ENCODE measurements at places on chromosomes 5 and 9.

GRCh38 chr9:122819326-122819725, 9.1 kb downstream of the PDCL start:
- no peak for DNase-seq

GRCh38 chr9:104923740-104924139, 4.2 kb downstream of the ABCA1 start:
- DNase-seq = no peak

DNA sequence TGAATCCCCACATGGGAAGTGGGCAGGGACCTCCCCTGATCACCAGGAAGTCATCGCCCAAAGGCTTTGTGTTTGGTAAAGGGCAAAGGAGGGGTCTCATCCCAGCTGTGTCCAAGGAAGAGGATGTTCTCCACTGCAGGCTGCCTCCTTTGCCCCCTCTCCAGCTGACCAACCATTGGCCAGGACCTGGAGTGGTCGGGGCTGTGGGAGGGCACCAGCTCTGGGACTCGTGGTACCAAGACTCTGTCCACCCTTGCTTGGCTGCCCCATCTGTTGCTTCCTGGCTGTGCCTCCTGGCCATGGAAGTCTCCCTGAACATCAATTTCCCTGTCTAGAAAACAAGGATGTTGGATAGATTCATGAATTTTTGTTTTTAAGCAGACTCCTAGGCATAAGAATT, 34.1 kb downstream of the COL15A1 start:
- no peak for DNase-seq

- no peak for DNase-seq
Observed at GRCh38 chr5:140245926-140246325, 57.0 kb downstream of the PFDN1 start.

DNA sequence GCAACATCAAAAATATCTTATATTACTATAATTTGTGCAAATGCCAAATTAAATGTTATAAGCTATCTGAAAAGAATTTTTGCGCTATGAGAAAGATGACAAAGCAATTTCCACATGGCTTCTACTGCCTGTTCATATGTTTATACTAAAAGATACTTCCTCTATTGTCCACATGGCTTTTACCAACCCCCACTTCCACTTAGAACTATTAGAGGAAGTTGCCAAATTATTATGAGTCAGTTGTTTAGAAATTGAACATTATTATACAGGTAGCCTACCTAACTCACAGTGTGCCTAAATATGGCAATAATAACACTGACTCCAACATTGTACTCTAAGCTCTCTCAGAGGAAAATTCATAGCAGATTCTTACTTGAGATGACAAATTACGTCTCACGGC, 37.6 kb upstream of the SLC27A6 start:
- DNase-seq = no peak

DNA sequence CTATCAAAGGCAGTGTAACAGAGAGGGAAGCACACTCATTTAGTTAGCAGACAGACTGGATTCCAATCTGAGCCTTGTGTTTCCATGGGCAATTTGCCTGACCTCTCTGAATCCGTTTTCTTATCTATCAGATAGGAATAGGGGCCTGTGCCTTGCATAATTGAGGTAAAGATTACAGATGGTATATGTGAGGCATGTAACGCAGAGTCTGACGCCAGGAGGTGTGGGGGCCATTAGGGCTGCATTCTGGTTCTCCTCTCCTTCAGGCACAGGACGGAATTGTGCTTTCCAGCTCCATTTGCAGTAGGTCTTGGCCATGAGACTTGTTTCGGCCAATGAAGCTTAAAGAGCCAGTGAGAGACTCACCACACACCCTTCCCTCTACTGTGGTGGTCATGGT, 97.6 kb downstream of the FRMD3 start:
- no peak for DNase-seq

DNA sequence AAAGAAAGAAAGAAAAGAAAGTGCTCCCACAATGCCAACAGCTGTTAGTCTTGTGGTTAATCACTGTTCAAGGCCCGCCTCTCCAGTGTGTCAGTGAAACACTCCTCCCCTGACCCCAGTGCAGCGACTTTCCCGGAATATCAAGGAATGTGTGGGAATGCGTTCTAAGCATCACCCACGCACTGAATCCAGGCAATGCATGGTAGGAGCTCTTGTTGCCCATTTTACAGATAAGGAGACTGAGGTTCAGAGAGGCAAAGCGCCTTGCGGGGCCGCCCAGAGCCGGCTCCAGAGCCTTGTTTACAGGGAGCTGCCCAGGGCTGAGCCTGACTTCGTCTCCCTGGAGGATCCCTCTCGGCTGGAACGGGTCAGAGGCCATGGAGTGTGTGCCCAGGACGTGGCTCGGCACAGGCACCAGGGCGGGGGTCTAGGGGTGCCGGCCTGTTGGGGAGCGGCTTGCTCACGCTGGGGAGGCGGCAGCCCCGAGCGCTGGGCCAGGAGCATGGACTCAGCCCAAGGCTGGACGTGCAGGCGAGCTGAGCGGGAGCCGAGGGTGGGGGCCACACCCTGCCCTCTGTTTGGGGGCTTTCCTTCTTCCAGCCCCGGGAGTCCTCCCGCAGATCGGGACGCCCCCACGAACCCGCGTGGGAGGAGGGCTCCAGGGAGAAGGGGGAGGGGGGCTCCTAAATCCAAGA, 823 bp downstream of the ST6GALNAC6 start:
- no peak for DNase-seq

GRCh38 chr9:127311239-127311741, 46.7 kb downstream of the GARNL3 start:
- peak; percentile 41 for DNase-seq

DNA sequence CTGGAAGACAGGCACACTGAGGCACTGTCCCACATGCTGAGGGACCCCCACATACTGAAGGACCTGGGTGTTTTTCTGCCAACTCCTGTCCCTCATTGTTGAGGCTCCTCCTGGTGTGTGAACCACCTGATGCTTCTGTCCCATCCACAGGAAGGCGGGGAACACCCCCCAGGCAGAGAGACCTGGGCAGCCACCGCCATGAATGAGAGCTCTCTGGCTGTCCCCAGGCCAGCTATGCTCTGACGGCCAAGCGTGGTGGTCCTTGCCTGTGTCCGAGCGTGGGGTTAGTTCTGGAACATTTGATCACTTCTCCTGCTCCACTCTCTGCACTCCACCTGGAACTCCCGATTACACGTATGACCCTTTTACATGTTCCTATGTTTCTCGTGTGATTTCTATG, 11.9 kb upstream of the LRRC14B start:
- DNase-seq = no peak

DNA sequence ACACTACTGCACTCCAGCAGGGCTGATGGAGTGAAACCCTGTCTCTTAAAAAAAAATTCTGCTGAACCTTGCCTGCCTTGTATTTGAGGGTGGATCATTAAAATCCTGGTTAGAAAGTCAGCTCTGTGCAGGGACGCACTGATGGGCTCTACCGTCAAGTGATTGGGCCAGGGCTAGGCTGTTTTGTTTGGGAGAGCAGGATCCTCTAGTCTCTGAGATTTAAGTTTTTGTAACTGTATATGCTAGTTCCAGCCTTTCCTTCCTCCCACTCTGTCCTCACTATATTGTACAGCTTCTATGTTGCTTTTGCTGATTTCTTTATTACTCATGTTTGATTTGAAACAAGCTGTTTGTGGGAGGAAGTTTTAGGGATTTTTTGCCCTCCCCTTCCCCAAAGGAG, 11.5 kb downstream of the DDX4 start:
- DNase-seq = no peak

DNA sequence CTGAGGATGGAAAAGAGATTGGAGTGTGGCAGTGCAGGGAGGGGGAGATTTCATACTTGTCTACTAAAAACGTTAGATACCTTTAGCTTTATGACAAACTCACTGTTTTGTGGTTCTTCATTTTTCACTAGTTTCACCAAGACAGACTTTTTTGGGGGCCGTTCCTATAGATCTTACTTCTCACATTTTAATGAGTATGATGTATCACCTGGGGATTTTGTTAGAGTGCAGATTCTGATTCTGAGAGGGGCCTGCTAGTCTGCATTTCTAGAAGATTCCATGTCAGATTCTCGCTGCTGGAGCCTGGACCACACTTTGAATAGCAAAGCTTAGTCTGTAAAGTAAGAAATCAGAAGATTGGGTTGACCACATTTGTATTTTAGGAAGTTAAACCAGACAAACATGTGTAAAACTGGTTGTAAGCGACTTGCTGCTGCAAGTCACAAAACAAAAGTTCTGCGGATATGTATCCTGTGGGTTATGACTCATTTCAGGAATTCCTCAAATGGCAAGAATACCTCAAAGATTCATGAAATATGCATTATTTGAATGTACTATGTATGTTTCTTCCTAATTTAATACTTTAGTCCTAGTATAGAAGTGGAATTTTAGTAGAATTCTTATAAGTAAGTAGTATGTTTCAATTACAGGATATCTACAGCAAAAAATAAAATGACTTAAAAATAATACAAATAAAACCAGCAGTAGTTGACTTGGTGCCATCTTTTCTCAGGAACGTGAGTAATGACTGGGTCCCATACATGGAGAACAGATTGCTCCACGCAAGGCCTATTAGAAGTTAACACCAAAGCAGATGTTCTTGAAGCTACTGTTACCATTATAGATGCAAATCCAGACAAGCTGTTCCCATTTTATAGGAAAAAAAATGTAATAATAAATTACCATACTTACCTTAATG, 27.8 kb downstream of the NFIL3 start:
- no peak for DNase-seq

DNA sequence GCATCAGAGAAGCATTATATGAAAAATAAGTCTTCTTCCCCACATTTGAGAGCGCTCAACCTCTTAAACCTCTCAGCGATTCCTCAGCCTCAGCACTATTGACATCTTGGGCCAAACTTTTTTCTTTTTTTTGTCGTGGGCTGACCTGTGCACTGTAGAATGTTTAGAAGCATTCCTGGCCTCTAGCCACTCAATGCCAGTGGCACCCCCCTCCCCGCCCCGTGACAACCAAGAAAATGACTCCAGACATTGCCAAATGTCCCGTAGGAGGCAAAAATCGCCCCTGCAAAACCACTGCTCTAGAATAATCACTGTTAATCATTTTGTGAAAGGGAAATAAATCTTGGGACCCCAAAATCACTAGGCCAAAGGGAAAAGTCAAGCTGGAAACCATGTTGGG, 129.1 kb upstream of the BOD1 start:
- DNase-seq = no peak

DNA sequence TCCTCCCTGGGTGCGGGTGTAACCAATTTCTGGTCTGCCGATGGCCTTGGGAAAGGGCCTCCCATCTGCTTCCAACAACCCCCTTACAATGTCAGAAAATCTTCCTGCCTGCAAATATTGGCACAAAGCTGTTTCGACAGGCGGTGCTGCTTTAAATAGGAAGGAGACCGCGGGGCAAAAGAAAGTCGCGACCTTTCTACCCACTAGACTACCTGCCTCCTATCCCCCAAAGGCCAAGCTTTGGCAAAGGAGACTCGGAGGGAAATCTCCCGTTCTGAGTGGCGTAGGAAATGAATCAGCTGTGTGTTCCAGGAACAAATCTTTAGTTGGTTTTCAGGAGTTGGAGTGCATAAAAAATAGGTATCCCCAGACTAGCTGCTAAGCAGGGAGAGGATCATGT, 36.8 kb upstream of the NFIB start:
- DNase-seq = no peak

DNA sequence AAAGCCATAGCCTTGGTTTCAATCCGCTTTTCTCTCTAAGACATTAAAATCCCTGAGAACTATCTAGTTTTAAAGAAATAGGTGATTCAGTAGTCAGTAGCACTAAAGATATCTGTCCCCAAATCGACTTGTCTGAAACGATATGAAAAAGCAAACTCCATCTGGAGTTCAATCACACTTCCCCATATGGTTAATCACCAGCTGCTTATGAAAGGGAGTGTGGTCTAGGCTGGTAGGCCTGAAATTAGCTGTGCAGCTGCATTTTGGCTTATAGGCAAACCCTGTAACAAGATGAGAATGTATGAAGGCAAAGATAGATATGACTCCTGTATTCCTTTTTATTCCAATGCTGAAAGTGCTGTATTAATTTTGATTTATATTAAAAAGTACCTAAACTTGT, 65.9 kb downstream of the DMRTA1 start:
- DNase-seq = no peak

GRCh38 chr5:93893075-93893474, 151.7 kb upstream of the POU5F2 start:
- no peak for DNase-seq

DNA sequence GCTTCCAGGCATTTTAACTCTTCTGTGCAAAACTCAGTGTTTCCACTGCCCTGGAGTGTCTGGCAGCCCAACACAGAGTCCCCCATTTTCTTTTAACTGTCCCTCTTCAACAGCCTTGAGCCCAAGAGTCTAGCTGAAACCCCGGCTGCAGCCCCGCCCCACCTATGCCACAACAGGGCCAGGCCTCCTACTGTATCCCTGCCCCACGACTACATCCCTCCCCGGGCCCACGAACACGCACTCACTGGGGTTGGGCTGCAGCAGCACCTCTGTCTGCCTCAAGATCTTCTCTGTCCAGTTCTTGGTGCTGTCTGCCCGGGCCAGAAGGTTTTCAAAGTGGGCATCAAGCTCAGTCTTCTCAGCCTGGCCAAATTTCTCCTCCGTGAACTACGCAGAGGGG, 6.1 kb downstream of the SH3GLB2 start:
- DNase-seq = no peak

- DNase-seq = no peak
Observed at GRCh38 chr9:13575558-13575957, 296.1 kb upstream of the MPDZ start.

GRCh38 chr5:24042688-24043087, 535.3 kb downstream of the PRDM9 start:
- no peak for DNase-seq

GRCh38 chr5:103433211-103433610, 129.4 kb downstream of the NUDT12 start:
- DNase-seq = no peak

DNA sequence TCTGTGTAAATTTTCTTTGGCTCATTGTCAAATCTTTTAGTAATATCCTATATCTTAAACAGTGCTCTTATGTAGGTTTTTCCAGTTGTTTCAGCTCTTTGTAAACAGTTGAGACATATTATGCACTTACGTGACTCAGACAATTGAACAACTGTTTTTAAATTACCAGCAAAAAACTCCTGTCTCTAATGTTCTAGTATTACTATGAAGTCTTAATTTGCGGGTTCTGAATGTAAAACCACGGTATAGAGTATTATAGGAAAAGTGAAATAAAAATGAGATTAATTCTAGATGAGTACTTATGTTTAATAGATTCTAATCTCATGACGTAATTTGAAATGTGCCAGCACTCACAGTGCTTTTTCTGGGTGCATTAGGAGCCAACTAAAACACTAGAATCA, 136.0 kb downstream of the GDNF start:
- DNase-seq = no peak

GRCh38 chr5:161442471-161442870, 104.1 kb downstream of the GABRB2 start:
- no peak for DNase-seq

DNA sequence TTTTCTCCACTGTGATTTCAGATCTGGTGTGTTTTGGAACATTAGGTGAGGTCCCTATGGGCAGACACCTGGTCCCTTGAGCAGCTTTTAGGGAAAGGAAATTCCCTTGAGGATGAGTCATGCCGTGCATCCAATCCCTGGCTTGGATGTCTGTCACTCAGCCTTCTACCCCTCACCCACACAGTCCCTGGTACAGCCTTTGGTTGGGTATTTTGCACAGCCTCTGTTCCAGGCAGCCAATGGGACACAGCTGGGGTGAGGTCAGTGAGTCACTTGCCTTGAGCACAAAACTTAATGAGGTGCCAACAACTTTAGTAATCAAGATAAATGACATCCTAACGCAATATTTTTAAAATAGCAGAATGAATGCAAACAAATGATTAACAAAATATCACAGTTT, 22.7 kb upstream of the SVEP1 start:
- DNase-seq = no peak

- DNase-seq = peak; percentile 74
Observed at GRCh38 chr5:67050125-67050524, 146.5 kb downstream of the CD180 start.

GRCh38 chr9:134049772-134050588, 17.8 kb downstream of the BRD3 start:
- peak; percentile 69 for DNase-seq

Measured in small intestine (tissue), 16 donors.